SHP77 (cell line): ENCODE measurements at places on chromosomes 3 and 15.
A peak's percentile ranks its signal among the peaks of the same experiment; 100 is the strongest.

- DNase-seq: no peak
Observed at GRCh38 chr3:15602146-15602536, 596 bp downstream of the BTD start.

DNA sequence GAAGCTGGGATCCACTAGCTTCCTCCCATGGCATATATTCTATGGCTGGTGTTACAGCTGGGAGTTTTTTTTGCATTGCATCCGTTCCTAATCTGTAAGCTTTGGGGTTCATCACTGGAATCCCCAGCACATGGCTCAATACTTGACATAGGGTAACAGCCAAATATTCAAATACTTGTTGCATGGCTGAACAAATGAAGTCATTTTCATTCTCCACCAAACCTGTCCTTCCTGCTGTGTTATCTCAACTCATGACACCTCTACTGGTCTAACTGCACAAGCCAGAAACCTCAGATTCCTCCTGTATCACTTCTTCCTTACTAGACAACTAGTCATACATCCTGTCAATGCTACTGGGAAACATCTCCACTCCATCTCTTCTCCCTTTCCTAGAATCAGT, 43.4 kb downstream of the ST3GAL6 start:
- no peak for DNase-seq

GRCh38 chr3:167938516-167938915, 157.2 kb downstream of the GOLIM4 start:
- no peak for DNase-seq

GRCh38 chr3:99246010-99246654, 344.6 kb upstream of the DCBLD2 start:
- DNase-seq: no peak

DNA sequence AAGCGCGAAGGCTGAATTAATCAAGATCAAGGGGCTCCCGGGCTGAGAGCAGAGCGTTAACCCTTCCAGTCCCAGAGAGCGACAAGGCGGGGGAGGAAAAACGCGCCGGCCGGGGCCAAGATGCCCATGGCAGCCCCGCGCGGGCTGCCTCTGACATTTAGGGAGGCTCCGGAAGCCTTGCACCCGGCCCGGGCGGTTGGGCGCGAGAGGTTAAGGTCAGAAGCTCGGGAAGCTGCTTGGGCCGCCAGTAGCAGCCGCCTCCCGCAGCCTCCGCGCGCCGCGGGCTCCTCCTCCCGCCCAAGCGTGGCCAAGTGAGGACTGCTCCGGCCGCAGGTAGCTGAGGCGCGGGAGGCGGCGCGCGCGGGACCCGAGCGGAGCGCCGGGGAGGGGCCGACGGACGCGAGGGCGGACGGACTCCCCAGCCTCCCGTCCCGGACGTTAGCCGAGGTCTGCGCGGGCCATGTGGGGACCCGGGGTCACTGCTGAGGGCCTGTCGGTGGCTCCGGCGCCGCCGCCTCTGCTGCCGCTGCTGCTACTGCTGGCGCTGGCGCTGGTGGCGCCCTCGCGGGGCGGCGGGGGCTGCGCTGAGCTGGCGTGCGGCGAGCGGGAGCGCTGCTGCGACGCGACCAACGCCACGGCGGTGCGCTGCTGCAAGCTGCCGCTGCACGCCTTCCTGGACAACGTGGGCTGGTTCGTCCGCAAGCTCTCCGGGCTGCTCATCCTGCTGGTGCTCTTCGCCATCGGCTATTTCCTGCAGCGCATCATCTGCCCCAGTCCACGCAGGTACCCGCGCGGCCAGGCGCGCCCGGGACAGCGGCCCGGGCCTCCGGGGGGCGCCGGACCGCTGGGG, at the start of gene C3orf80:
TSS of gene C3orf80 (plus strand) at position 247 of the 850 bp plus-strand sequence. CDS start at position 461, 214 bp downstream.
- DNase-seq: peak; percentile 46

- no peak for DNase-seq
Observed at GRCh38 chr15:58694641-58695398, 54.7 kb downstream of the ADAM10 start.

- no peak for DNase-seq
Observed at GRCh38 chr3:152769523-152769922, 65.4 kb upstream of the P2RY1 start.
